AML-193 (cell line): ENCODE measurements at places on chromosomes 2 and 18.

DNA sequence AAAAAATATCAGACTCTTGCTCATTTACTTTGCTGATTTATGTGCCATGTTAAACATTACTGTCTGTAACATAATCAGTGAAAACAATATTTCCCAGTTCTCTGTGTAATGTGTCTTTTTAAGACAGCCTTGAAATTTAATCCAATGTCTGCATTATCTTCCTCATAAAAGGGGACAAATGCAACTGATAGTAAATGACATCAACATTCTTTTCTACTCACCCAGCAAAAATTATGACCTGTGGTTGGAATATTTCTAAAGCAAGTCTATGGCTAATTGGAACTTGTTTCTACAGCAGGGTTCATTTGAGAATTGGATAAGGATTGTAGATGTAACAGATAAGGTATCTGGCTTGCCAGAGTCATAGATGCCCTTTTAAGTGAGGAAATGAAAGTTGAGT lies 34.8 kb downstream of the C1D start:
- DNase-seq = no peak

DNA sequence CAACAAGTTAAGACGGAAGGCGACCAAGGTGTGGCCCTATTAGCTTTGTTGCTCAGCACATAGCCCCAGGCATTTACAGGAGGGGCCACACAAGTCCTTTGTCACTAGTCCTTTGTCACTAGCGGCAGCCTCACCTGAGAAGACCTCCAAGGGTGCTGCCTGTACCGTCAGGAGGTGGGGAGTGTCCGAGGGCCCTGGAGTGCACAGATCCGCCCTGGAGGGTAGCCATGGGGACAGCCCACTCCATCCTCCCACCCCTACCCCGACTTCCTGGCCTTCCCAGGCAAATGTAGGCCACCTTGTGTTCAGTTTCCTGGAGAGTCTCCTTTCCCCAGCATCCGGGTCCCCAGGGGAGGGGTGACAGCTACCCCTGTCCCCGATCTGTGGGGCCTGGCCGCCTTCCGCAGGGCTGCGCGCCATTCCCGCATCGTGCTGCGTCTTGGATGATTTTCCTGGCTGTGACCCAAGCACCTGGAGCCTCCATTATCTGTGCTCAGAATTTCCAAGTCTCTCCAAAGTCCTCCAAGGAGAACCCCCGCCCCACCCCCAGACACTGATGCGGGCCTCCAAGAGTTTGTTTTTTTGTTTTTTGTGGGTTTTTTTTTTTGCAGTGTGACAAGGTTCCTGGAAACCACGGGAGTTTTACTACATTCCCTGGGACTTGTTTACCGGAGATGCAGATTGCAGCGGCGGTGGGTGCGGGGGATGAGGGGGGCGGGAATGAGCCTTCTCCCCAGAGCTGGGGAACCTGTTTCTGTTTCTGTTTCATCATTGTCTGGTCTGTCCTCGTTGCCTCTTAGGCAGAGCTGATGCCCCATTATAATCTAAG lies 28.6 kb downstream of the TEX44 start:
- DNase-seq = no peak

DNA sequence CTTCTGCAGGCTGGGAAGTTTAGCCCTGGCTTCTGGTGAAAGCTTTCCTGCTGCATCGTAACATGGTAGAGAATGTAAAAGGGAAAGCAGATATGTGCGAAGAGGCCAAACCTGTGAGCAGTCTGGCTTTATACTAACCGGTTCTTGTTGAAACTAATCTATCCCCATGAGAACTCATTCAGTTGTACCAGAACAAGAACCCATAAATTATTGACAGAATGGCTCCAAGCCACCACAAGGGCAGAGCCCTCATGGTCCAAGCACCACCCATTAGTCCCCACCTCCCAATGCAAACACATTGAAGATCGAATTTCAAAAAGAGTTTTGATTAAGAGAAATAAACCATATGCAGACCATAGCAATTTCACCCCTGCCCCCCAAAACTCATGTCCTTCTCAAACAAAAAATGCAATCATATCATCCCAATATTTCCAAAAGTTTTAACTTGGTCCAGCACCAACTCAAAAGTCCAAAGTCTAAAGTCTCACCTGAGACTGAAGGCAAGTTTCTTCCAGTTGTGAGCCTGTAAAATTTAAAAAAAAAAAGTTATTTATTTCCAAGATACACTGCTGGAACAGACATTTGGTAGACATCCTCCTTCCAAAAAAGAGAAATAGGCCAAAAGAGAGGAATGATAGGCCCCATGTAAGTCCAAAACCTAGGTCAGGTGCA lies 318.9 kb downstream of the CNTNAP5 start:
- no peak for DNase-seq

GRCh38 chr18:34694591-34695165 lies 15.4 kb upstream of the DTNA start:
- no peak for DNase-seq
